Stimulated activated CD8-positive, alpha-beta memory T cell treated with anti-CD3 and anti-CD28 coated beads, Interleukin-2, amount 100 ng/mL, for 1 hour (primary cell): ENCODE measurements at places on chromosomes 3 and 15.

DNA sequence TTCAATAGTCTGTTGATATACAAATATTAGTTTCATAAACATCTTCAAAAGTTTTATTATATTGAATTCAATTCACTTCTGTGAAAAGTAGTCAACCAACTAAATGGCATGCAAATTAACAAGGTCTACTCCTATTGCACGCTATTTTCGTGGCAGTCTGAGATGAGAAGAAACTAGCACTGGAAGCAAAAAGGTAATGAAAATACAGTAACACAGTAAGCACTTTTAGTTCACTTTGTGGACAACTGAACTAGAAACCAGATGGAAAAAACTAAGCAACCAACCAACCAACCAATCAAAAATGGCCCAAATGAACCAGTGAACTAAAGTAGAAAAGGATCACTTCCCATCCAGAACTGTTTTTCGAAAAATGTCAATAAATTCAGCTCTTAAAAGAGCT is 55.7 kb upstream of the ACTC1 start:
- no peak for DNase-seq

DNA sequence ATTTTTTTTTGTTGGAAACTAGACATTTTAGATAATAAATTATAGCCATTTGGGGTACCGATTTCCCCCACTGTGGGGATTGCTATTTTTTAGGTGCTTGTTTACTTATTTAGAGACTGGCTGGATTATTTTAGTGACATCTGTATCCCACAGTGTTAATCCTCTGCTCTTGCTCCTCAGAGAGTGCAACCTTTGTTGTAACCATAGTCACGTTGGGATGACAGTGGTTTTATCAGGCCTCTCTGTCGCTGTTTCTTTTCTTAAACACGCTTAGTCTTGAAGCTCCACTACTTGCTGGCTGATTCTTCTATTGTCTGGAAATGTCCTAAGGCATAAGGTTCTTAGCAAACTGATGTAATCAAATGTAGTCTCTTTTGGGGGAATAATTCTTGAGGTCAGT is 451.6 kb upstream of the SEMA6D start:
- DNase-seq: no peak

- DNase-seq: no peak
Measured at GRCh38 chr3:22366781-22367180, 615.8 kb upstream of the ZNF385D start.

DNA sequence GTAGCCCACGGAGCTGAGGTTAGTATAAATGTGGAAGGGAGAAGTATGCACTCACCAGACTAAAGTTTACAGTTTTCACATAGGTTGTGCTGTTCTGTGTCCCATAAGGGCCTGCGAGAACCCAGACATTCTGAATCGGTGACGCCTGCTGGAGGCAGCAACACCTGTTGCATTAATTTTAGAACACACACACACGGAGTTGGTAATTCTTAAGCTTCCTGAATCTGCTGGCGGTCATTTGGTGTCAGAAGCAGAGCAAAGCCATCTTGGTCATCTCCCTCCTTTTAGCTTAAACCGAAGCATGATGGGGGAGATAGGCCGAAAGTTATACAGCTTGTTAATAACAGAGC is 41.1 kb upstream of the AP3B2 start:
- no peak for DNase-seq

DNA sequence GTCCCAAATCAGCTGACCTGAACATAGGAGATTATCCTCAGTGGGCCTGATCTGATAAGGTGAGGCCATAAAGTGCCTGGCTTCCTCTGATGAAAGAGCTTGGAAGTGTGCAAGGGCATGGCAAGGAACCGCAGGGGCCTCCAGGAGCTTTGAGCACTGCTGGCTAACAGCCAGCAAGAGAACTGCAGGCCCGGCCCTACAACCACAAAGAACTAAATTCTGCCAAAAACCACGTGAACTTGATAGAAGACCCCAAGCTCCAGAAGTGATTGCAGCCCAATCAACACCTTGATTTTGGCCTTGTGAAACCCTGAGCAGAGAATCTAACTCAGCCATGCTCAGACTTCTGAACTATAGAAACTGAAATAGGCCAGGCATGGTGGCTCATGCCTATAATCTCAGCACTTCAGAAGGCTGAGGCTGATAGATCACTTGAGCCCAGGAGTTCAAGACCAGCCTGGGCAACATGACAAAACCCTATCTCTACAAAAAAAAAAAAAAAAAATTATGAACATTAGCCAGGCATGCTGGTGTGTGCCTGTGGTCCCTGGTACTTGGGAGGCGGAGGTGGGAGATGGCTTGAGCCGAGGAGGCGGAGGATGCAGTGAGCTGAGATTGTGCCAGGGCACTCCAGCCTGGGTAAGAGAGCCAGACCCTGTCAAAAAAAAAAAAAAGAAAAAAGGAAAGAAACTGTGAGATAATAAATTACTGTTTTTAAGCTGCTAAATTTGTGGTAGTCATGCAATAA is 7.7 kb upstream of the DIS3L start:
- no peak for DNase-seq
